ENCODE measurements at places on chromosomes 1 and 21. TPM values are rescaled to one million over a fixed set of nuclear protein-coding genes. Genes with fewer than 3 reads are reported as not detected.

SPRR2A gene
- total RNA-seq, result not detected

COL24A1 gene
- 0.87 TPM for total RNA-seq

KCNJ6 gene
- not detected for total RNA-seq

PLPPR4 gene
- 0.50 TPM for total RNA-seq

ATP1A2 gene
- under 0.01 TPM for total RNA-seq

HCN3 gene
- total RNA-seq, result 1.1 TPM

OLIG2 gene
- total RNA-seq, result not detected

CLEC20A gene
- total RNA-seq, result not detected

IL20 gene
- not detected for total RNA-seq

RNF187 gene
- total RNA-seq, result 81.1 TPM
